ENCODE measurements at places on chromosomes 2 and 18.

DNA sequence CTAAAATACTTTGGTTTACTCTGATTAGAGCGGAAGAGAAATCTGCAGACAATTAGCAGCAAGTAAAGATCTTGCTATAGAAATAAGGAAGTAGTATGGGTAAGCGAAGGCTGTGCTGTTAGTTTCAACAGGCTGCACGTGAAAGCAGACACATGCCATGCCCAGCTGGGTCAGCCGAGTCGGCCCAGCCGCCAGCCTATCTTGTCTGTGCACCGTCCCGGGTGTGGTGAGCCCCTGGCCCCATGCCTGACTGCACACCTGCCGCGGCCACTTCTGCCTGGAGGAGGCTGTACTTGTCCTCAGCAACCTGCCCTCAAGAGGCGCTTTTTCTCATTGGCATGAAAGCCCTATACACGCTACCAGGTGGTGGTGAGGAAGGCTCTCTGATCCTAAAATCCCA, 185.5 kb downstream of the SEPTIN10 start:
- DNase-seq, result no peak

DNA sequence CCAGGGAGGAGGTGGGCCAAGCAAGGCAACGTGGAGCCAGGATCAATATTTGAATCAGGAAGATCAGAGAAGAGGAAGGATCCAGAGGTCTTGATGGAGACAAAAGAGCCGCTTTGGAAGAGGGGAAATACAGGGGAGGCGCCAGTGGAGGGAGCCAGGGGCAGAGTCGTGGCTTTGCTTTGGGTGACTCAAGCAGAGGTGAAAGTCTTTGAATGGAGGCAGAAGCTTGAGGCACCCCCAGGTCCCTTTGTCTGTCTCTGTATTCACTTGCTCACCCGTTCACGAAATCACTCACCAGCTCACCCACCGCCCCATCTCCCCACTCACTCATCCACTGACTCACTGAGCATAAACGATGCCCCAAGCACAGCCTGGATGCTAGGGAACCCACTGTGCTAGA, 134.1 kb downstream of the ACOXL start:
- DNase-seq, result no peak

DNA sequence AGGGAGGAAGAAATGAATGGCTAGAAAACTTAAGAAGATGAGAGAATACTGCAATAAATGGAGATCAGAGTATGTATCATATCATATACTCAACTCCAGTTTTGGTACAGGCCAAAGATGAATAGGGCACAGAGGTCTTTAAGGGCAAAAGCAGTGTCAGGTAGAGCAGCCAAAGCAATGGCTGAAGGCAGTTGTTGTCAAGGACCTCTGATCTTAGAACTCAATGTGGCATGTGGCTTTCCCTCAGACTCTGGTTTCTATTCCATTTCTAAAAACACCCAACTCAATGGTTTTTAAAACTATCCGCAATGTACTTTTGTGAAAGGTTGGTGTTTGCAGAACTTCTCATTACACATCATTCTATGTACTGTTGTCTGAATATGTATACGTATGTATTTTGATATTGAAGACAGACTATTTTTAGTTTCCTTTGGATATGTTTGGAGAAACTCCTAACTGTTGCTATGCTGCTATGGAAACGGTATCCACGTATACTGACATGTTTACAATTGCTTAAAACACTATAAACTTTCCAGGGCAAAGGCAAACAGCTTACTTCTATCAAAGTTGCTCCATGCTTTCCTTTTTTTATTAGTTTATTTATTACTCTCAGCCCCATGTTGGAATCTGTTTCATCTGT, 58.1 kb upstream of the PELI1 start:
- DNase-seq, result peak; percentile 63

DNA sequence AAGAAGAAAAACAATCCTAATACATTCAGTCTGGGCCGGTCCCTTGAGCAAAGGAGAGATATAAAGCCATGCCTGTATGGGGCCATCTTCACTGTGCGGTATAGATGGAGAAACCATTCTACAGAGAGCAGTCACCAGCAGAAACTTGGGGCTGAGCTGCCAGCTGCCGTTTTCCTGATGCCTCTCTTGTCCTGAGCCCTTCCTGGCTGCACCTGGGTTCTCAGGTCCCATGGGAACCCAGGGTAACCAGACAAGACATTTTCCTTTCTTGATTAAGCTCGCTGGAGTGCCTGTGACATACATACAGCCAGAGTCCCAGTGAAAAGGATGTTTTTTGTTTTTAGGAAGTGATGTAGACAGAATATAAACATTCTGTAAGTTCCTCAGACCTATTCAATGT, 5.3 kb upstream of the METTL21A start:
- no peak for DNase-seq

DNA sequence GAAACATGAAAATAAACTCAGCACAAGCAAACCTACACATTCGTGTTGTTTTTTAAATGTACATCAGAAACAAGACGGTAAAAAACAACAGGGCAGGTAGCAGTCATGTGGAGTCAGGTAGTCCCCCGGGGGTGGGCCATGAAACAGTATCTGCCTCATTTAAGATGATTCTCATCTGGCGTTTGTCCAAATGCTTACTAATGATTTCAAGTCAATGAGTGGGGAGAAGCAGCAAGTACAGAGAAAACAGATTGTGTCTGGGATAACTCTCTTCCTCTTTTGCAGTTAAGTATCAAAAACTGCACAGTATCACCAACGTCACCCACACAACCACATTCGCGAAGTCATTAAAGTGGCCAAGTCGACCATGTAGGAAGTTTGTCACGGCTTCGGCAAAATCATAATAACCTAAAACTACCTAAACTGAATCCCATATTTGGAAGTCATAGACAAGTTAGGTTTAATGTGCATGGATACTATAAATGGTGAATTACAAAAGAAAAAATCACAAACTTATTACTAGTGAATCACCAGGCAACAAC, 1.3 kb downstream of the LAPTM4A start:
- peak; percentile 65 for DNase-seq

DNA sequence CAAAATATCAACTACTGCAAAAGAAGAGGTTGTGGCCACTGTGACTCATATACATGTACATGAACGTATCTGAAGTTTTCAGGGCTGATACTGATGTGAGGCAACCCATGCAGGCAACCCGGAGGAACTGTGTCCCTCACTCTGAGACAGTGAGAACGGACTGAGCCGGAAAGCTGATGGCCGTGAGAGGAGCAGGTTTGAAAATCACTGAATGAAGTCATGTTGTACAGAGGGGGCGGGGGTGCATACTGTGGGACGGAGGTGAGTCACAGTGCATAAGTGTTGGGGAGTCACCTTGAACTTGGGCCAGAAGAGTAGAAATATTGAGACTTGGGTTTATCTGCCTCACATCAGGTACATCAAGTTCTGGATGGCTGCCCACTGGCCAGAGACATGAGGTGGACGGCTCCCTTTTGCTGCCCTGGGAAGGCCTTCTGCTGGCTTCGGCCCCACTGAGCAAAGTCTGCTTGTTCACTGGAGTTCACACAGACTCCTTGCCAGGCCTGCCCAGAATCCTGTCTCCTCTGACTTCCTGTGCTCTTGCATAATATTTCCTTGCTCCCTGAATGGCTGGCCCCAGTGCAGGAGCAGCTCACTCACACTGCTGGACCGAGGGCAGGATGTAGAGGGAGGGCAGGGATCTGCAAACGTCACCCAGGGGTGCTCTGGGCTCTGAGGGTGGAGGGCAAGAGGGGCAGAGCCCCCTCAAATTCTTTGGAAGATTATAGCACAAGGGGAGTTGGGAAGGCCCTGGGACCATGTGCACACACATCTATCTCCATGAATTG, 18.1 kb downstream of the EPAS1 start:
- peak; percentile 96 for DNase-seq

GRCh38 chr18:12256951-12257350, 2.8 kb downstream of the CIDEA start:
- peak; percentile 8 for DNase-seq

DNA sequence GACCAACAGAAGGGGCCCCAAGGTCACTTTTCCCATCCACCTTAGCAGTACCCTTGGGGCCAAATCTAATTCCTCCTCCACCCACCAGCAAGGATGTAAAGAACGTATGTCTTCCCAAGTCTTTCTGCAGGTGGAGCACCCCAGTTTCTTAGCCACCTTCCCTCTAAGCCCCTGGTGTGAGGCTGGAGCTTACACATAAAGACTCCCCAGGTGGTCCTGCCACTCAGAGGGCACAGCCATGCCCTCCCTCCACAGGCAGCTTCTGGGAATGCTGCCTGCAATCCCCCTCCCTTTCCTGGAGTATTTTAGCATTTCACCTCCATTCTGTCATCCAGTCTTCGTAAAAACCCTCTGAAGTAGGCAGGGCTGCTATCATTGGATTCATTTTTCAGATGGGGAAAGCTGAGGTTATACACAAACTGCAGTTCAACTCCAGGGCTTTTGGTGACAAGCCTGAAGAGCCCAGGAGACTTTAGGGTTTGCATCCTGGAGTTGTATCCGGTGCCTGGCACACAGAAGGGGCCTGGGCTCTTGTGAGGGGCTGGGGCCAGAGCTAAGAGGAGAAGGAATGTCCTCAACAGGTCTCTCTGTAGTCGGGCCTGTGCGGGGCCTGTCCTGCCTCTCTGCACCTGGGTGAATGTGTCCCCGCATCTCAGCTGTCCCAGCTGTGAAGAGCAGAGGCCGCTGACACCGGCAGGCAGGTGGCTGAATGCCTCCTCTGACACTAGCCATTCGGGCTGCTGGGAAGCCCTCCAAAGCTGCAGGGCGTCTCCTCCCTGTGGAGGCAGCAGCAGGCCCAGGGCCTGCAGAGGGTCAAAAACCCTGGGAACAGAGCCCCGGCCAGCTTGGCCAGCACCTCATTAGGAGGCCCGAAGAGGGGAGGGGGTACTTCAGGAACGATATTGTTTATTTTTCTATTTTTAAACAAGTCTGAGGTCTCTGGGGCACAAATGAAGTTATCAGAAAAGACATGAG, 27.6 kb downstream of the CIB4 start:
- DNase-seq, result no peak

DNA sequence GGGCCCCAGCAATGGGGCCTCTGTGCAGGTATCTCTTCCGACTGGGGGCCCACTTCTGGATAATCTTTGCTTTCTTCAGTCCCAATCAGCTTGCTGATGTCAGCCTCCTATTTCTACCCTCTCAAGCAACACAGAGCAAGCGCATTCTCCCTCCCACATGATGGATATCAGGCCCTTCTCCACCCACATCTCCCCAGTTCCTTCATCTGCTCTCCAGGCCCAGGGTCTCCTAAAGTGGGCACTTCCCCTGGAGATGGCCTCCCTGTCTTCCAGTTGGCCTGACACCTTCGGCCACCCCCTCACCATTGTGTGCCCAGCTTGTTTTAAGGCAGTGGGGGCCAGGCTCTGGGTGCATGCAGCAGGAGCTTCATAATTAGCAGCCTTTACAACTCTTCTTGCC, 96.6 kb upstream of the MCFD2 start:
- DNase-seq, result no peak

GRCh38 chr18:52948868-52949444, 609.0 kb downstream of the DCC start:
- DNase-seq, result no peak

DNA sequence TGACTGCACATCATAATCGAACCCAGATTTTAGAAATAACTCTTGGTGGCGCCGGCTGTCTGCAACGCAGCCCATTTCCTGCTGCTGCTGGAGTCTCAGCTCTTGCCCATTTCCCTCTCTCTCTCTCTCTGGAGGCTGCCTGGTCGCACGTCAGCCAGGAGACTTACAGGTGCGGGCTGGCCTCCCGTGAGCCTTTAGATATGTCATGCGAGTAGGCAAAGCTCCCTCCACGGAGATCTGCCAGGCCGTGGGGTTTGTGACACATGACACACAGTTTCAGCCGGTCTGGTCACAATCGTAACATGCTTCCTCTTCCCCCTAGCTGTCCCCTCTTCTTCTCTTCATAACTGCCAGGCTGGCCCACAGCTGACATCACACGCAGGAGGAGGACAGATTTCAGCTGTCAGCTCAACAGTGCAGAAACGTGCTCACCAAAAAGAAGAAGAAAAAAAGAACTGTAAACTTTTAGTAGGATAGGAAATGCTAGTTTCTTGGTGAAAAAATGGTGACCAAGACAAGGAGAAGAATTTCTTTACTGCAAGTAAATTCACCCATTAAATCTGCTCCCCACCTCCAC, 489.3 kb downstream of the ZNF516 start:
- no peak for DNase-seq

DNA sequence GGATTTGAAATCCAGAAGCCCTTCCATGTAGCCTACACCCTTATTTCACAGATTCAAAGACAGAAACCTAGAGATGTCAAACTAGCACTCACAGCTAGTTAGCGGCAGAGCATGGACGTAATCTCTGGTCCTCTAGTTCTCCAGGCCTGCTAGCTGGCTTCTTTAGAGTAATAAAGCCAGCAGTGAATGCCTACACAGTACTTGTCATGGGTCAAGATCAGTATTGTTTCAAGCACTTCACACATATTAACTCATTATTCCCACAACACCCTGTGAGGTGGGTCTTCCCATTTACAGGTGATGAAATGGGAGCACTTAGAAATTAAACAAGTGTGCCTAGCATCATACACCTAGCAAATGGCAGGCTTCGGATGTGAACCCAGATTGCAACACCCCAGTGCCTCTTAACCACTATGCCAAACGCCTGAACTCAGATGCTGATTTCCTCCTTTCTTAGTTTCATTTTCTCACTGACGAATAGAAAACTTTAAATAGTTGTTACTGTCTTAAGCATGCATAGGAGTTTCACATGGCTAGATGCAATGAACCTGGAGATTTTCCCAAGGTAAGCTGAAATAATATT, 14.5 kb upstream of the ZBTB14 start:
- peak; percentile 3 for DNase-seq
